ENCODE measurements at places on chromosomes 1 and 21.

GRCh38 chr1:82503822-82504221, 703.1 kb downstream of the ADGRL2 start:
- no peak for DNase-seq

GRCh38 chr1:100769906-100770646, 50.5 kb downstream of the VCAM1 start:
- no peak for DNase-seq

- DNase-seq: no peak
Observed at GRCh38 chr21:27688773-27689172, 721.9 kb upstream of the ADAMTS5 start.

- DNase-seq: no peak
Observed at GRCh38 chr1:220655961-220656740, 34.0 kb upstream of the C1orf115 start.

GRCh38 chr1:24940231-24940630, 10.2 kb upstream of the RUNX3 start:
- no peak for DNase-seq

- no peak for DNase-seq
Observed at GRCh38 chr1:218845589-218845988, 328.1 kb upstream of the LYPLAL1 start.

GRCh38 chr1:175600721-175601440, 142.5 kb downstream of the TNR start:
- DNase-seq: peak; percentile 72

DNA sequence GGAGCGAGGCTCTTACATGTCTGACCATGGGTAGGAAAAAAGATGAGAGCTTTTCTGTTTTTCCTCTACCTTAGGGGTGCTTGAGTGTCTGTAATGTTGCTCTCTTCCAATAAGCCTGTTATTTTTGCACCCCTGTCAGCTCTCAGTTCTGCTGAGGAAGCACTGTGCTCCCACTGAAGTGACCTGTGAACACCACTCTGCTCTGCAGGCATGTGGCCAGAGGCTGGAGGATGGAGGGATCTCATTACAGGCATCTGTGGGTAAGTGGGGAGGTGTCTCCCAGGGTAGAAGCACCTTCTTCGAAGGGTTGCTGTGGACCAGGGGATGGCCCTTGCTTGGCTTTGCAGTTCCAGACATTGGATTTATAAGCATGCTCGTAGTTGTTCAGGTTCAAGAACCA, 56.8 kb upstream of the RBM15 start:
- no peak for DNase-seq

DNA sequence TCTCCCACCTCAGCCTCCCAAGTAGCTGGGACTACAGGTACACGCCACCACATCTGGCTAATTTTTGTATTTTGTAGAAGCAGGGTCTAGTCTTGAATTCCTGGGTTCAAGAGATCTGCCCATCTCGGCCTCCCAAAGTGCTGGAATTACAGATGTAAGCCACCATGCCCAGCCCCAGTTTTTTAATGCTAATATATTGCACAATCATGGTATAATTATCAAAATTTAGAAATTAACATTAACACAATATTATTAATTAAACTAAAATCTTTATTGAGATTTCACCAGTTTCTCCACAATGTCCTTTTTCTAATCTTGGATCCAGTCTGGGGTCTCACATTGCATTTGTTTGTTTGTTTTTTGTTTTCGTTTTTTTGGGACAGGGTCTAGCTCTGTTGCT, 21.9 kb upstream of the GPX7 start:
- DNase-seq: no peak

DNA sequence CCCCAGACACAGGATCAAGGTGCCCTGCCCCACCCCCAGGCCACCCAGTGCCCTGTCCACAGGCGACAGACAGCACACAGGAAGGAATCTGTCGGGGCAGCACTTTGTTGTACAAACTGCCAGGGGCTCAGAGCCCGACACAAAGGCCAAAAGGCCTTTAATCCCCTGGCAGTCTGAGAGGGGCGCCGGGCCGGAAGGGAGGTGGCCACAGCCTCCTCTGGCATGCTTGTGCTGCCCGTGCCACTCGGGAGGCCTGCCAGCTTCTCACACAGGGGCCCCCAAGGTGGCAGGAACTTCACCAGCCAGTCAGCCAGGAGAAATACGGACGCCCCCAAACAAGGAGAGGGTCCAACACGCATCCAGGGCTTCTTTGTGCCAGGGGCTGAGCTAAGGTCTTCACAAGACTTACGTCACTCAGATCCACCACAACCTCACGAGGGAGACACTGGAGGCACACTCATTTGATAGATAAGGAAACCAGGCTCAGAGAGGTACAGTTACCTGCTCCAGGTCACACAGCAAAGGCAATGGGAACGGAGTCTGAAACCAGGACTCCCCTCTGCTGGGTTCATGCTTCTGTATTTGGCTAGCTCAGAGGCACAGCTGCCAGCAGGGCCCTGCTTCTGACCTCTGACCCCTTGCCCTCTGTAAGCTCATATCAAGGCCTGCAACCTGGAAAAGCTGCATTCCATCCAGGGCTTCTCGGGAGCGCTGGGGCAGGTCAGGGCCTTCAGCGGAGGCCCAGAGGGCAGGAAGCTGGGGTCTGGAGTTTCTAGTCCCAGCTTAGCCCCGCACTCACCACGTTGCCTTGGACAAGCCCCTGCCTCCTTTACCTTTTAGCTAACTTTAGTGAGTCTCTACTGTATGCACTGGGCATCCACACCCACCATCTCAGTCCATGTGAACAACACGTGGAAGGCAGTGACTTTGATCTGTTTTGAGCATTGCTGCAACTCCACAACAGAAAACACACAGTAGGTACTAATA, 34.8 kb downstream of the HSPG2 start:
- no peak for DNase-seq

GRCh38 chr1:223670458-223671159, 5.1 kb upstream of the CAPN8 start:
- DNase-seq: no peak

- DNase-seq: no peak
Observed at GRCh38 chr1:245835386-245835785, 671.7 kb downstream of the SMYD3 start.

DNA sequence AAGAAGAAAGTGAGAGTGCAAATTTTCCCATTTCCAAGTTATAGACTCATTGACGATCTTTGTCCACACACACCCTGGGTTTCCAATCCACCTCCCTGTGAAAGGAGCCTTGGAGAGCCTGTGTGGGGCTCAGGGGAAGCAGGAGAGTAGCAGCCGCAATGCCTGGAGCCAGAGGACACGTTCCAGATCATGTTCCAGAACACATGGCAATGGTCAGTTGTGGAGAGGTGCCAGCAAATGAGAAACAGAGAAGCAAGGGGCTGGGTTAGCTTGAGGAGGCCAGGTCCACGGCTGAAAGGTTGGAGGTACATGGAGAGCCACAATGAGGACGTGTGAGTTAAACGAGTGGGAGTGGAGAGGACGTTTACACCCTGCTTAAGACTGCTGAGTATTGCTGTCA, 33.0 kb upstream of the SIPA1L2 start:
- no peak for DNase-seq

- DNase-seq: no peak
Observed at GRCh38 chr1:221989741-221990140, 247.9 kb upstream of the DUSP10 start.

DNA sequence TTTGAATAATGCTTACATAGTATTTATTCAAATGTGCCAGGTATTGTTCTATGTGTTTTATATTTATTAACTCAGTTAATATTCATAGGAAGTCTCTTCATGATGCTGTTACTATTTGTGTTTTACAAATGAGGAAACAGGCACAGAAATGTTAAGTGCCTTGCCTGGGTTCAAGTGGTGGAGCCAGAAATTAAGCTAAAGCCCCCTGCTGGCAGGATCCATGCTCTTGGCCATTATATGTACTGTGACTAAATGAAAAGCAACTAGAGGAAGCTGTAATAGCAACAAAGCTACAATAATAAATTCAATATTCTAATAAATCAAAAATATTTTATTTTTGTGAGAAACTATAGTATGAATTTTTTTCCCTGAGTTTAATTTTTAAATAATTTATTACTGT, 30.0 kb downstream of the IARS2 start:
- DNase-seq: no peak

DNA sequence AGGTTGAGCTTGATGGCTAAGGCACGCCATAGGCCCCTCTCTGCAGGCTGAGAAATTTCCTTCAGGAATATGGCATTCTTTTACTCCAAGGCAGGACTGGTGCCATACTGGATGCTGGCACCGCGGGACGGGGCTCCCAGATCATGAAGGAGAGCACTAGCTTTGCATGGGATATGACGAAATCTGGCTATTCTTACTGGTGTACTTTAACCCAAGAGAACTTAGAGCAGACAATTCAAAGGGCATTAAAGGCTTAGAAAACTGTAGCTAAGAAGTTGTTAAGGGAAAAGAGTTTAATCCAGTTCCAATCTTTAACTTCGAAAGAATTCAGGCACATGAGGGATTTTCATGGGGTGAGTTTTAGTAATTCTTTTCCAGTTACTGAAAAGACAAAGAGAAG, 204.4 kb upstream of the ESRRG start:
- no peak for DNase-seq

- no peak for DNase-seq
Observed at GRCh38 chr1:231855926-231856325, 229.3 kb downstream of the DISC1 start.

- DNase-seq: no peak
Observed at GRCh38 chr1:166947398-166948043, 27.8 kb downstream of the ILDR2 start.

DNA sequence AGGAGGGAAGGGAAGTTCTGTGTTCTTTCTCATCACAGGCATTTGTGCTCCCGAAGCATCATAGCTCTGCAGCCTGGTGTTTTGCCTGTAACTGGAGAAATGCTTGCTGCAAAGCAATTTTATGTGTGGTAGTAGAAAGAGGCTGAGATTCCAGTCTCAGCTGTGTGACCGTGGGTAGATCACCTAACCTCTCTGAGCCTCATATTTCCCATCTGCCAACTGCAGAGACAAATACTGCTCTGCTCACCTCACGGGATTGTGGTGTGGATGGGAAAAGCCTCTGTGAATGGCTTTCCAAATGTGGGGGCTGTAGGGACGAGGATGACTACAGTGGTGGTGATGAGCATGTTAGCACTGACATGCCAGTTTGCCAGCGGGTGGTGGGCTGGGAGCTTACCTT, 84.0 kb downstream of the MDM4 start:
- no peak for DNase-seq

GRCh38 chr1:206557636-206558473, 50.5 kb downstream of the RASSF5 start:
- DNase-seq: no peak

- no peak for DNase-seq
Observed at GRCh38 chr1:202133496-202133895, 10.8 kb downstream of the GPR37L1 start.

DNA sequence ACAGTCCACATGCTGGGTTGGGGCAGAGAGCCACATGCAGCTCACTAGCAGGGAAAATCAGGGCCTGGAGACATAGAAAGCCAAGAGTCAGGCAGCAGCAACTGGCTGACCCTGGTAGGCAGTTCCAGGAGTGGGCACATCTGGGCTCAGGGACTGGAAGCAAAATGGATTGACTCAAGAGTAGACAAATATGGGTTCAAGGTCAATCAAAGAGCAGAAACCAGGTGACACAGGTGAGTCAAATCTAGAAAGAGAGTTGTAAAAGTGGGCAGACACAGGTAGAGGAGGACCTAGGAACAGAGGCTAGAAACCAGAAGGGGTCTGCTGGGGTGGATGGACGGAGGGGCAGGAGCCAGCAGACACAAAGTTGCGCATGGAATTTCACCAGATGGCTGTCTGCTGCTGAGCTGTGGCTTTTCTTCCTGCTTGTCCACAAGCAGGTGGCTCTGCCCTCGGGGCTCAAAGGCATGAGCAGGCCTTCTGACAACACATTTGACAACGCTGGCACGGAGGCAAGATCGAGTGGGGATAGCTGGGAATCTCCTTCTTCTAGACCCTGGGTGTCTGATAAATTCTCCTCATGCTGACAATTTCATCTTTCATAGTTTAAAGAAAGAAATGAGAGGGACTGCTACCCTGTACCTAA, 40.8 kb upstream of the IGSF3 start:
- DNase-seq: no peak

GRCh38 chr1:212628813-212629415, 20.4 kb downstream of the ATF3 start:
- no peak for DNase-seq

DNA sequence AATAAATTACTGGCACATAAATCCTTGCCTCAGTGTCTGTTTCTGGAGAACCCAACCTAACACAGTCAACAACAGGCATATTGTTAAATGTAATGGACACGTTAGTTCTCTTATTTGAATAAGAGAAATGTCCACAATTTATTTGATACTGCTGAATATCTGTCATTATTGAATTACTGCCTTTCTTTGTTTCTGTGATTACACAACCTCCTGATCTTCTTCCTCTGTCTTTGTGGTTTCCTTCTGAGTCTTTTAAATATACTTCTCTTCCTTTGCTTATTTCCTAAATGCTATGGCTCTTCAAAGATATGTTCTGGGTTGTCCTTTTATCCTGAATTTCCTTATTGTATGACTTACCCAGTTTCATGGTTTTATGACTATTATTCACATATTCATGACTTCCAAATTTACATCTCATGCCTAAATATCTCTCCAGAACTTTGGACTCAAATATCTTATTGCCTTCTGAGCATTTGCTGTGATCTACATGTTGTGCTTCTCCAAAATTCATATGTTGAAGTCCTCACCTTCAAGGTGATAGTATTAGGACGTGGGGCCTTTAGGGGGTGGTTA, 39.9 kb downstream of the MSH4 start:
- DNase-seq: no peak

DNA sequence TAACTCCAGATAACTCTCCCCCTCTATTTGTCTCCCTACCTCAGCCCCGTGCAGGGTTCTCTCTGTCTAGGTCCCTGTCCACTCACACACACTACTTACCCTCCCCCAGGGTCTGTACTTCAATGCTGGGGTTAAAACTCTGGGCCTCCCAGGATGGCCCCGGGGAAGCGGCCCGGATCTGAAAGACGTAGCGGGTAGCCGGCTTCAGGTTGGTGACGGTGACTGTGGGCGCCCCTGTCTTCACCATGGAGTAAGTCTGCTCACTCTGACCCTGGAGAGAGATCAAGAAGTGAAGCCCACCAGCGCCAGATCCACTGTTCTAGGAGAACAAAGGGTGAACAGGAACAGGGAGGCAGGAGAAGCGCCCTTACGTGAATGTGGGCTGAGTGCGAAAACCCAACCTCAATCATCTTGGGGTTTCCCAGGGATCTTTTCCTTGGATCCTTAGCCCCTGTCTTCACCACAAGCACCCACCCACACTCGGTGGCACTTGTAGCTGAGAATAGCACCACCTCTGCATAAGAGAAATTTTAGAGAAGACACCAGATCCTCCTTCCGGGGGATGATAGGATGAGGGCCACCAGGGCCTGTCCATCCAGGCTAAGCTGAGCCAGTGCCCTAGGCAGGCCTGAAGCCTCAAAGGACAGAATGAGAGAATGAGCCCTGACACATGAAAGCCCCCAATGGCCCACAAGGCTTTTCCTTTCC, 33.5 kb downstream of the EPHA10 start:
- no peak for DNase-seq

- no peak for DNase-seq
Observed at GRCh38 chr1:101496109-101496508, 259.3 kb downstream of the S1PR1 start.

Data from natural killer cell treated with Interleukin-12 subunit alpha and Interleukin-12 subunit beta and Interleukin-15 and Interleukin-18, amount 100 ng/mL, for 72 hours (primary cell).